ENCODE measurements at places on chromosomes 1 and 21. TPM values are rescaled to one million over a fixed set of nuclear protein-coding genes. Genes with fewer than 3 reads are reported as not detected.

DNA sequence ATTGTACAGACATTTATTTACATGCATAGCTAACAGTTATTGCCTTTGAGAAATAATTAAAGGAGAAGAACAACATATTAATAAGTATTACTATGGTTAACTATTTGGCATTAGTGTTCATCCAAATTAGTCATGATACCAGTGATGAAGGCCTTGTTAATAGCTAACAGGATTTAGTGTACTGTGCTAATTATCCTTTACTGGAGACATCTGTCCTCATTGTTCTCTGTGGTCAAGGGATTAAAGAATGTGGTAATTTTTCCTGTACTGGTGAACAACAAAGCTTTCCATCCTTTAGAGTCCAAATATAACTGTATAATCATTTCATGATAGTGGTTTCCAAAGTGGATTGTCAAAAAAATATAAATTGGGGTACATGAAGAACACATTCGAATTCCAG is 103.9 kb downstream of the ADGRL4 start:
- no peak for DNase-seq

DNA sequence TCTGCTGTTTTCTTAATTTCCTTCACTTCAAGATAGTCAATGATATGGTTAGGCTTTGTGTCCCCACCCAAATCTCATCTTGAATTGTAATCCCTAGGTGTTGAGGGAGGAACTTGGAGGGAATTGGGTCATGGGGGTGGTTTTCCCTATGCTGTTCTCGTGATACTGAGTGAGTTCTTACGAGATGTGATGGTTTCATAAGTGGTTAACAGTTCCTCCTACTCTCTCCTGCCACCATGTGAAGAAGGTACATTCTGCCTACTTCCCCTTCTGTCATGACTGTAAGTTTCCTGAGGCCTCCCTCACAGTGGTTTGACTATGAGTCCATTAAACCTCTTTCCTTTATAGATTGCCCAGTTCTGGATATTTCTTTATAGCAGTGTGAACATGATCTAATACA is 74.0 kb upstream of the SAMSN1 start:
- no peak for DNase-seq

DNA sequence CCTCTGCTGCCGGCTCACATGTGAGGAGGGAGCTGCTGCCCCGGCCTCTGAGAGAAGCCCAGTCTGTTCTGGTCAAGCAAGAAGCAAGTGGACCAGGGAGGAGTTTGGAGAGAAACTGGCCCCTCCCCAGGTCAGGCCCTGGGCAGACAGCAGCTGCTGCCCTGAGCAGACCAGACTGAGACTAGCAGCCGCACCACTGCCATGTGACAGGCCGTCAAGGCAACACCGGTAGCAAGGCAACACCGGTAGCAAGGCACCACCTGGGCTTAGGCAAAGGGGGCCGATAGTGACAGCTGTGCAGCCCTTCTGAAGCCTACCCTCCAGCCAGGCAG is 50.3 kb downstream of the ARHGEF16 start:
- no peak for DNase-seq

- DNase-seq: no peak
These were observed 106.7 kb upstream of the KLHDC7A start for GRCh38 chr1:18373882-18374493.

Gene KRTAP24-1
- not detected for total RNA-seq

- no peak for DNase-seq
These were observed 12.1 kb downstream of the RGS18 start for GRCh38 chr1:192170196-192170984.

DNA sequence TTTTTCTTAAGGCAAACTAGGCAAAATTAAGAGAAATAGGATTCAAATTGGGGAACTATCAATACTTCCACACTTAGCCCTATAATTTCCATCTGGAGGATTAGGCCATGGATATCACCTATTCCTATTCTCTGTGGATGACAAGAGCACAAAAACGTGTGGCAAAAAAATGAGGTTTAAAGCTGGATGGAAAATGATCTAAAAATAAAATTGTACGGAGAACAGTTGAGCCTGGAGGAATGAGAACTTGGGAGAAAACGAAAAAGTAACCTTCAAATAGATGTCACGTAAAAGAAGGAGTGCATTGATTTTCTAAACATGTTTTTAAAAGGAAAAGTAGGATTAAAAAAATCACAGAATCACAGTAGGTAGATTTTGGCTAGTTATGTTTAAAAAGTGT is 55.7 kb downstream of the RGS4 start:
- no peak for DNase-seq

DNA sequence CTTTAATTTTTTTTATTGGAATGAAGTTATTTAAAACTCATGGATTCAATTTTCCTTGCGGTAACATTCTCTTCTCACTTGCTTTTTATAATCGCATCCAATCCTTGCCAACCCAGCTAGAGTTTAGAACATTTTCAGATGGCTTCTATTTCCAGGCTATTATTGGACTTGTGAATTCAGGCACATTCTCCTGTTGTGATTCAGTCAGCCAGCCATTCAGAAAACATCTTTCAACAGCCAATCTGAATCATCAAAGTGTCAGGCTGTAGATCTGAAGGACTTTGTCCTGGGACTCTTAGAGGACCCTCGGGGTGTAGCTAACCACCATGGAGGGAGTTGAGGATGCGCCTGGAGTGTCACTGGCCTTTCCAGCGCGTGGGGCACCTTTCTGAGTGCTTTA is 92.4 kb downstream of the PRDM2 start:
- DNase-seq: no peak

Gene DPM3
- 15.8 TPM for total RNA-seq

Gene VPS13D
- 59.4 TPM for total RNA-seq

Gene RPTN
- not detected for total RNA-seq

DNA sequence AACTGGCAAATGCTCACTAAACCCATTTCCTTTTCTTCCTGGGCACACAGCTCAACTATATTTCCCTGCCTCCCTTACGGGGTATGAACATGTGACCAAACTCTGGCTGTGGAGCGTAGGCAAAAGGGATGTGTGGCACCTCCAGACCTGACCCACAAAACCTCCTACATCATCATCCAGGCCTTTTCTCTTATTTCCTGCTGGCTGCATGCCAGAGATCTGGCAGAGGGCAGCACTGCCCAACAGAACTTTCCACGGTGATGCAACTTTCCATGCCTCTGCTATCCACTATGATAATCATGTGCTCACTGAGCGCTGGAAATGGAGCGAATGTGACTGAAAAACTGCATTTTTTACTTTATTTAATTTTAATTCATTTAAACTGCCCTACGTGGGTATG is 99.6 kb upstream of the CACNA1E start:
- no peak for DNase-seq

Gene OLFML2B
- 16.0 TPM for total RNA-seq

Gene KRTAP19-1
- total RNA-seq: not detected

- no peak for DNase-seq
These were observed 34.6 kb downstream of the SLAMF6 start for GRCh38 chr1:160488347-160489058.

GRCh38 chr1:63199706-63200335 is 122.5 kb upstream of the FOXD3 start:
- DNase-seq: no peak
